ENCODE measurements at places on chromosomes 5 and 9.

GRCh38 chr5:123439709-123440108 lies 16.5 kb upstream of the CEP120 start:
- DNase-seq: no peak

DNA sequence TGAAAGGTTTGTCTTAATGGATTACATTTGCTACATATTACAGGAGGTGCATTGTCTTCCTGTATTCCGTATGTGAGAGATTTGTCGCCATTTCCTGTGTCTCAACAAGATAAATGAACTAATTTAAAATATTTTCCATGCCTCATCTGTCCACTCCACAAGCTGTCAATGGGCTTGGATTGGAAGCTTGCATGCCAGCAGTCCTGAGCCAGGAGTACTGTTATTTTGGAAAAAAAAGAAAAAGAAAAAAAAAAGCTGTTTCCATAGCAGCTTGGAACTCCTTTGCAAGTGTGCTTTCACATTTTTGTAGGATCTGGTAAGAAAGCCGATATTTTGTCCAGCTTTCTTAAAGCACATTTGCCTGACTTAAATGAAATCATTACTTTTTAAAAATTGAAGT lies 330.8 kb downstream of the KDM4C start:
- DNase-seq: no peak

- DNase-seq: no peak
Observed at GRCh38 chr5:93571114-93571949, 9.7 kb downstream of the NR2F1-AS1 start.

GRCh38 chr9:97807681-97808080 lies 45.3 kb upstream of the FOXE1 start:
- no peak for DNase-seq
